ENCODE measurements at places on chromosomes 13 and 19. TPM values are rescaled to one million over a fixed set of nuclear protein-coding genes. Genes with fewer than 3 reads are reported as not detected.
A peak's percentile ranks its signal among the peaks of the same experiment; 100 is the strongest.

DNA sequence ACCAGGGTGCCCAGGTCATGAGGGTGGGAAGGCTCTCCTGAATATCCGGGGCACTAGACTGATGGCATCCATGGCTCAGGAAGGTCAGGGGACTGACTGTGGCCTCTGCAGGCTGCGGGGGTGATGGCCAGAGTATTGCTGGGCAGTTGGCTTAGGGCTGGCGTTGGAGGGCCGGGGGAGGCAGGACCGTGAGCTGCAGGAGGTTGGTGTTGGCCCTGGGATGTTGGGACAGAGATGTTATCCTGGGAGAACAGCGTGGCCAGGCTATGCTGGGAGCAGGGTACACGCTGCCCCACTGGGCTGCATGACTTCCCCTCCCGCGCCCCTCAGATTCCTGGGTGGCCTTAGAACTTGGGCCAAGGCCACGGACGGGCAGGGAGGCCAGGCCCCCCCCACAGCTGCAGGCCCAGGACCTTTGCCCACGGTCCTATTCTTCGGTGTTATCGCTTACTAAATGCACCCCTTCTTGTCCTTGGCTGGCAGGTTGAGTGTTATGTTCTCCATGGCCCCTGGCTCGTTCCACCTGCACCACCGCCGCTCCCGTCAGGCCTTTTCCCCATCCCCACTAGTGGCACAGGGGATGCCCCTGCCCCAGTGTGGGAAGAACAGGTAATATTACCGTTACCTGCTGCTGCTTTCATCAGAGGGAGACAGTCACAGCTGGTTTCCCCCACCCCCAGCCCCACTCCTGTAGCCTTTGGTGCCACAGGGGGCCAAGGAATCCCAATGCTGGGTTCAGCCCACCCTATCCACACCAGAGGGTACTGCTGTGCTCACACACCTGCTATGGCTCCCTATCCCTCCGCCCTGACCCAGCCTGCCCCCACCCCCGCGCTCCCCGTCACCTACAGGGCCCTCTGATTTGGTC, 3.2 kb upstream of the ISYNA1 start:
- H3K4me1 ChIP-seq = peaks cover 17% of the 10 kb centered on the region
- peaks cover 15% of the 10 kb centered on the region for H3K36me3 ChIP-seq
- no peak overlapping the region for H3K4me3 ChIP-seq
- no peaks in the 10 kb centered on the region for H3K27me3 ChIP-seq
- no peak for DNase-seq

The TMPRSS9 gene
- total RNA-seq = not detected

The B3GNT8 gene
- total RNA-seq = 3.2 TPM

DNA sequence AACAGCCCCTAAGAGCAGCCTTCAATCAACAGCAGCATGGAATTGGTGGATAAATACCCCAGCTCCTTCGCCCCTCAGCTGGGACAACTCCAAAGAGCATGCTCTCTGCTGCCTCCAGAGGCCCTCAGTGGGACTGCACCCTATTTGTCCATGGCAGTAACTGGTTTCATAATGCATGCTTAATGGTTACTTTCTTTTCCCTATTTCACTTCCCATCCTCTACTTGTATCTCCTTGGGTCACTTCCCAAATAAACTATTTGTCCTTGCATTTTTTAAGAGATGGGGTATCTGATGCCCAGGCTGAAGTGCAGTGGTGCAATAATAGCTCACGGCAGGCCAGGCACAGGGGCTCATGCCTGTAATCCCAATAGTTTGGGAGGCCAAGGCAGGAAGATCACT, 13.5 kb upstream of the TPM4 start:
- H3K4me3 ChIP-seq = no peak overlapping the region
- H3K27me3 ChIP-seq = peaks cover 10% of the 10 kb centered on the region
- H3K27ac ChIP-seq = peak overlapping the region; percentile 40
- peaks cover 7% of the 10 kb centered on the region for H3K36me3 ChIP-seq

DNA sequence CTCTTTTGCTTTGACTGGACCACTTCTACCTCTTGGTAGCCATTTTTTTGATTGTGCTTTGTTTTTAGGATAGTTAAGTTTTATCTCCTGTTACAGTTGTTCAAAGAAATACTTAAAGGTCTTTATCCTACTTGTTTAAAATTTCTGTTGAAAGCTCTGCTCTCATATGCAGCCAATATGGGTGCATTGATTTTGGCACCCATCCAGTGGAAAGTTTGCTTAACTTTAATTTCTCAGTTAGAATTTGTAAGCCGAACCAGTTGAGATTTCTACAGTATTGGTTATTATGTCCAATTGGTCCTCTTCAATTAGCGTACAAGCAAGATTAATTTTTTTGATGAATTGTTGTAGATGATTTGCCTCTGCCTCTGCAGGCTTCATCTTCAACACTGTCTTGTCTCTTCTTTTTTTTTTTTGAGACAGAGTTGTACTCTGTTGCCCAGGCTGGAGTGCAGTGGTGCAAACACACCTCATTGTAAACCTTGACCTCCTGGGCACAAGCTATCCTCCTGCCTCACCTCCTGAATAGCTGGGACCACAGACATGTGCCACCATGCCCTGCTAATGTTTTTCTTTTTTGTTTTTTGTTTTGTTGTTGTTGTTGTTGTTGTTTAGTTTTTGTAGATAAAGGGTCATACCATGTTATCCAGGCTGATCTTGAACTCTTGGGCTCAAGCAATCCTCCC, 65.3 kb downstream of the MAB21L1 start:
- H3K36me3 ChIP-seq = no peaks in the 10 kb centered on the region
- no peak overlapping the region for H3K4me3 ChIP-seq
- no peaks in the 10 kb centered on the region for H3K27me3 ChIP-seq
- H3K4me1 ChIP-seq = no peaks in the 10 kb centered on the region
- no peak overlapping the region for H3K27ac ChIP-seq

The TNFRSF19 gene
- 0.12 TPM for total RNA-seq

The ZNF90 gene
- 22.0 TPM for total RNA-seq

The ZNF780B gene
- total RNA-seq = 18.6 TPM

GRCh38 chr19:18308051-18308947, 14.6 kb downstream of the LSM4 start:
- H3K27ac ChIP-seq = peak overlapping the region; percentile 32
- peaks cover 35% of the 10 kb centered on the region for H3K36me3 ChIP-seq
- peaks cover 43% of the 10 kb centered on the region for H3K4me1 ChIP-seq

- no peak for DNase-seq
- H3K36me3 ChIP-seq = peaks cover 3% of the 10 kb centered on the region
- peaks cover 17% of the 10 kb centered on the region for H3K4me1 ChIP-seq
- no peak overlapping the region for H3K27ac ChIP-seq
- H3K27me3 ChIP-seq = peaks cover 7% of the 10 kb centered on the region
These were observed 11.5 kb downstream of the CCDC124 start for GRCh38 chr19:17944301-17944700.

DNA sequence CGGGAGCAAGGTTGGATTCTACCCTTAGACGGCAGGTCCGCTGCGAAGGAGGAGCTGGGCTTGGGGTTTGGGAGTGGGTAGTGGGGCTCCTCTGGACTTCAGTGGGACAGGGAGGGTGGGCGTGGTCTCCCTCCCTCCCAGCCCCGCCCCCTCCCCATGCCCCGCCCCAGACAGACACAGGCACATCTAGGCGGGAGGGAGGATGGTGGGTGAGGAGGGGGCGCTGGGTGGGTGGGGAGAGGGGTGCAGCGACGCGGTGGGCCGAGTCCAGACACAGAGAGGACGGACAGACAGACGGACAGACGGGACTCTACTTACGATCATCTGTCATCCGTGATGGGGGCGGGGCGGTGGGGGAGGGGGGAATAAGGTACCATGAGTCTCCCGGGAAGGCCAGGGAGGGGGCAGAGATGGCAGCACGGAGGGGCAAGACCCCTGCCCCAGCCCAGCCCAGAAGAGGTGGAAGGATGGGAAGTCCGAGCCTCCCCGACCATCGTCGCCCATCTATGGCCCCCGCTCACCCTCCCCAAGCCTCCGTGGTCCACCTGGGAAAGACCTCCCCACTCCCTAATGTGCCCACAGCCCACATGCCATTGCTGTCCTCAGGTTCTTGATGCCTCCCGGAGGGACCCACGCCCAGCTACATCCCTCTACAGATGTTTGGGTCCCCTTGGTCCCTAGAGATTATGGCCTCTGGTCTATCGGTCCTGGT, 64.8 kb downstream of the UNC13A start:
- DNase-seq = no peak
- H3K4me3 ChIP-seq = no peak overlapping the region
- H3K36me3 ChIP-seq = no peaks in the 10 kb centered on the region

- no peak overlapping the region for H3K27ac ChIP-seq
- peaks cover 30% of the 10 kb centered on the region for H3K27me3 ChIP-seq
- H3K36me3 ChIP-seq = no peaks in the 10 kb centered on the region
- H3K4me3 ChIP-seq = no peak overlapping the region
- peaks cover 1% of the 10 kb centered on the region for H3K4me1 ChIP-seq
- no peak for DNase-seq
These were observed 9.9 kb upstream of the ATG4D start for GRCh38 chr19:10533646-10534386.
